Hindlimb muscle (tissue), 1 donor: ENCODE measurements at places on chromosomes 13 and 19. TPM values are rescaled to one million over a fixed set of nuclear protein-coding genes. Genes with fewer than 3 reads are reported as not detected.

SHC2 gene
- polyA plus RNA-seq = 39.7 TPM

RETN gene
- polyA plus RNA-seq = 1.3 TPM

CRB3 gene
- 0.18 TPM for polyA plus RNA-seq

CGB5 gene
- polyA plus RNA-seq = not detected

PRX gene
- polyA plus RNA-seq = 11.7 TPM

SIGLEC10 gene
- polyA plus RNA-seq = 1.7 TPM

LYPD5 gene
- 0.52 TPM for polyA plus RNA-seq

CYP4F3 gene
- 0.08 TPM for polyA plus RNA-seq

PCDH9 gene
- 2.0 TPM for polyA plus RNA-seq

DNA sequence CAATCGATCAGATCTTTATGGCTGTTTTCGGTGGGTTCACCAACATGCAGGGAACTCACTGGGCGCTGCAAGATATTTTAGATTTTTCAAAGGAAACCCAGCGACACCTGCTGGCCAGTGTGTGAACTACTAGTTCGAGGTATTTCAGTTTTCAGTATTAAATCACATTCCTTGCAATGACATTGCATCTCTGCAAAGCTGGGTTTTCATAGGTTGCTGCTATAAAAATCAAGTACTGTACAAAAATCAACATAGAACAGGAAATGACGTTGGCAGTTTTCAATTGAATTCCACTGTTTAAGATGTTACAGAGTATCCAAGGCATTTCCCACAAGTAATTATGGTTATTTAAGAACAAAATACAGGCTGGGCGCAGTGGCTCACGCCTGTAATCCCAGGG lies 17.6 kb downstream of the LIG1 start:
- peak; percentile 53 for DNase-seq

DNA sequence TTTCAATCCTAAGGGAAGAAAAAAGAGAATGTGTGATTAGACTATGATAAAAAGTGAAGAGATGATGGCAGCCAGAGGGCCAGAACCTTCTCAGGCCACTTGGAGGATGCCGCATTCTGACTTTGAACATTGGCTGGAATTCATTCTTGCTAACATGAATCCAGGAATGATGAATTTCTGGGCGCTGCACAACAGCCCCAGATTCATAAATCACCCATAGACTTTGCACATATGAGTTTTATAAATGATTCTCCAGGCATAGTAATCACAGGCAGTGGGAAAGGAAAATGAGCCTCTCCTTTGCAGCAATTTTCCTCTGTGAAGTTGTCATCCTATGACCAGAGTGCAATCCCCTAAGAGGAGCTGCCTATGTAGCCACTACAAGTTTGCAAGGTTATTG lies 555.4 kb downstream of the KCTD12 start:
- DNase-seq = peak; percentile 64

DNA sequence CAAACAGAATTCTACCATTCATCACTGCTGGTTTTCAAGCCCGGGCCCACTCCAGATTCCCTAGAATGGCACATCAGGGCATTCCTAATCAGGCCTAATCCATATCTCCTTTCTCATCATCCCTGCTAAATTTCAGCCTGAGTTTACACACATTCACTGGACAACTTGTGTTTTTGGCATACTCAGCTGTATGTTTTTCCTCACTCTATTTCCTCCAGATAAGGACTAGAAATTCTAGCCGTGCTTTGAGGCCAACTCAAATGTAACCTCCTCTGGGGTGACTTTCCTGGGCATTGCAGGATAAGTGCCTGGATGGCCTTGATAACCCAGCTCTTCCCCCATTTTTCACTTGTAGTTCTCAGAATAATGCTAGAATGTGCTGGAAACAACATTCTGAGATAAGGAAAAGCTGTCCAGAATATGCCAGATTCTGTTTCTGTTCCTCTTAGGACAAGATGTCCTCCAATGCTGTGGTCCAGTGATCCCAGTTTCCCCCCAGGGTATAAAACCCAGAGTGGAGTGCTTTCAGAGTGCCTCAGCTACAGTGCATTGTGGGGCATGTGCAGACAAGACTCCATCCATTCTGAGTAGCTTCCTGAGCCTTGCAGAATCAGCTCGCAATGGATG lies 66.9 kb upstream of the CLDN10 start:
- DNase-seq = no peak

DNA sequence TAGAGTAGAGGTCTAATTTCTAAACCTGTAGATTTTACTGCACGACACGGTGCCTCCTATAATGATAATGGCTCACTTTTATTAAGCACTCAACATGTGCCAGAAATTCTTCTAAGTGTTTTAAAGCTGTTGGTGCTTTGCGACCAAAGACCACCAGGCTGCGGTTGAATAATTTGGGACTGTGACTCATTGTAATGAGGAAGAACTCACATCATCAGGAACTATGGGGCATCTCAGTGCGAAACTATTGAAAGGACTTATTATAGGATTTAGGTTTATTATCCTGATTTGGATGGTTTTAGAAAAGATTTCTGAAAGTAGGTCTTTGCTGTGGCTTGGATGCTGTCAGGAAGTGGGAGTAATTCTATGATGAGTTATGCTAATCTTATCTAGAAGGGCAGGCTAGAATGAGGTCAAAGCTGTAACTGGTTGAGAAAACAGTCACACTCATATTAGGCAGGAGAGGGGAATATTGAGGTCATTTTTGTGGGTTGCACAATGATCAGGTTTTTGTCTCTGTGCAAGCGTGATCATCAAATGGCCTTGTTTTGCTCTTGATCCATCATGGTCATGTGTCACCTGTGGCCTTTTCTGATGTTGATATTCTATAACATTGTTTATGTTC lies 266.8 kb downstream of the PCDH20 start:
- DNase-seq = no peak

DNA sequence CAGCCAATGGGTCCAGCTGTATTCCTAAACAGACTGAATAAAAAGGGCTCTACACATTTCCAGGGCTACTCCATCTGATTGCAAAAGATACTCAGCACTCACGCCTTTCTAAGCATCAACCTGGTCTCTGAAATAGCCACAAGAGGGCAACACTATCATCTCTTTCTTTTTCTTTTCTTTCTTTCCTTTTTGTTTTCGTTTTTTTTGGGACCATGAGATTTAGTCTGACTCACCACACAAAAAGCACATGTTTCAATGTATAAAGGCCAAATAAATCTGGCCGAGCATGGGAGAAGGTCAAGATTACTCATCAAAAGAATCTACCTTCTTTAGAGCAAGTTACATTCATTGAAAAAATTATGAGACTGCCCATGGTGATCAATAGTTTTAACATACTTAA lies 805.6 kb upstream of the ARGLU1 start:
- peak; percentile 13 for DNase-seq

DNA sequence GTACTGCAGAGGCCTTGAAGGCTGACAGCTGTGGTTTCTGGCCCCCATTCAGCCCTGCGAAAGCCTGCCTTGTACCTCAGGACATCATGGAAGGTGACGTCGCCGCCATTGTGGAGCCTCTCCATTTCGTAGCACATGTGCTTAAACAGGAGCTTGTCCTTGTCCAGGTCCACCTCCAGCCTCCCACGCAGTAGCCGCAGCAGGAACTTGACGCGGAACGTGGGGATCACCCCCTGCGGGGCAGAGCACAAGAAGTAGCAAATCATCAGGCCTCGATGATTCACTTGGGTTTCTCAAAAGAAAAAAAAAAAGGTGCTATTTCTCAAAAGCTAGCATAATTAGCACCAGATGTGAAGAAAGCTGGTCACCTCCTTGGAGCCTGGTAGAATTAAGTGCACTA lies 351.0 kb downstream of the NALCN start:
- DNase-seq = no peak

GRCh38 chr19:41701401-41702075 lies 6.9 kb upstream of the CEACAM5 start:
- DNase-seq = no peak

DNA sequence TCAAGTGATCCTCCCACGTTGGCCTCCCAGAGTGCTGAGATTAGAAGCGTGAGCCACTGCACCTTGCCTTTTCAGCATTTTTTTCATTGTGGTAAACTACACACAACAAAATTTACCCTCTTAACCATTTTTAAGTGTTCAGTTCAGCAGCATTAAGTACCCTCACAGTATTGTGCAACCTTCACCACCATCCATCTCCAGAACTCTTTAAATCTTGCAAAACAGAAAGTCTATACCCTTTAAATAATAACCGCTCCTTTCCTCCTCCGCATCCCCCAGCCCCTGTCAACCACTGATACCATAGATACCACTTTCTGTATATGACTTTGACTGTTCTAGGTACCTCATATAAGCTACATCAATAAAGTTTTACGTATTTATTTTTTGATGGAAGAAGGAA lies 20.8 kb upstream of the CASP14 start:
- DNase-seq = no peak

DNA sequence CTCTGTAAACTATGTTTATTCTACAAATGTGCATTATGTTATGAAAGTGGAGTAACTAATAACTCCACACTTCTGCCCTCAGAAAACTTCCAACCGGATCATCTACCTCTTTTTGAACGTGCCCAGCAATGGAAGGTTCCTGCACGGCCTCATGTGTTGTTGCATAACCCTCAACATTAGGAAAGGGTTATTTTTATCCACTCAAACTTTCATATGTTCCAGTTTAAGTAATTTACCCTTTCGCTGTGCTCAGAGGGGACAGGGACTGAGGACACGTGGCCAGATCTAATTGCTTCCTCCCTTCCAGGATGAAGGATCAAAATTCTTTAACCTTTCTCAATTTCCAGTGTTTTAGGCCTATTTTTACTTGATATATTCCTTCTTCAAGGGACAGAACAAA lies 29.6 kb downstream of the IRS2 start:
- no peak for DNase-seq

GRCh38 chr13:85080691-85081090 lies 718.5 kb downstream of the SLITRK6 start:
- no peak for DNase-seq

- DNase-seq = no peak
These were observed 114.3 kb upstream of the SERP2 start for GRCh38 chr13:44259045-44260027.

DNA sequence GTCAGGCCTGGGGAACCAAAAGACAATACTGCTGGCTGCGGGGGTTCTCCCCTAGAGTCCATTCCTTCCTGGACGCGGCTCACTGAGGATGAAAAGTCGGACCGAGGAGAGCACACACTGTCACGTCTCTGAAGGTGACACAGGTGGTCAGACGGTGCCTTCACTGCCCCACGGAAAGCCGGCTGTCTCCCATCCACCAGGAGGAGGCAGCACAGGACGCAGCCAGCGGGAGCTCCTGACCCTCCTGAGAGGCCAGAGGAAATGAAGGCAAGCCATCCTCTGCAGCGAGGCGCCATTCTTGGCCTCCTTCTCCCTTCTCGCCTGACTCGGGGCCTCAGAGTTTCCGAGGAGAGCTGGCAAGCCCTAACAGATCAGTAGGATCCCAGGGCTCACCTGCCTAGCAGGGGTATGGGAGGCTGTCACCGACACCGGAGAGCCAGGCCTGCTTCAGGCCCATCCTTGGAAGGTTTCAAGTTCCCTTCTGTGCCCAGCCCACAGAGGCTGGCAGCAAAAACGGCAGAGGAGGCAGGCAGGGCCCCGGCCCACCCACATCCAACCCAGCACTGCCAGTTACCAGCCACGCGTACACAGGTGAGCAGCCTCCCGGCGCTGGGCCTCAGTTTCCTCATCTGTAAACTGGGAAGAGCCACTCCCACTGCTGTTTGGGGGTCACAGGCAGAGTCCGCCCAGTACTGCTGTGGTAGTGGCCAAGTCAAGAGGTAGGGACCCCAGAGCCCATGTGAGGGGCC lies 4.5 kb downstream of the REXO1 start:
- DNase-seq = no peak

DNA sequence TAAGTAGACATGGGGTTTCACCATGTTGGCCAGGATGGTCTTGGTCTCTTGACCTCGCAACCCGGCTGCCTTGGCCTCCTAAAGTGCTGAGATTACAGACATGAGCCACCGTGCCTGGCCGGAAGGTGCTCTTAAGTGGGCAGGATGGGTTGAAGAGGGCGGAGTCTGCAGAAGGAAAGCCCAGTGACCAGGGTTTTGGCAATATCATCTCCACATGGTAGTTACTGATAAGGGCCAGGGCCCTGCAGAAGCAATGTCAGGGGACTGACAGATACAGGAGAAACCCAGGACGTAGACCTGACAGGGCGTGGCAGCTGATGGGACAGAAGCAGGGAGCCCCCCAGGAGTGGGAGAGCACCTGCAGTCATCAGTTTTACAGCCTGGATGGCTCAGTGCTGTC lies 45.7 kb upstream of the RNF113B start:
- no peak for DNase-seq

GRCh38 chr13:67277581-67277980 lies 47.4 kb upstream of the PCDH9 start:
- no peak for DNase-seq

DNA sequence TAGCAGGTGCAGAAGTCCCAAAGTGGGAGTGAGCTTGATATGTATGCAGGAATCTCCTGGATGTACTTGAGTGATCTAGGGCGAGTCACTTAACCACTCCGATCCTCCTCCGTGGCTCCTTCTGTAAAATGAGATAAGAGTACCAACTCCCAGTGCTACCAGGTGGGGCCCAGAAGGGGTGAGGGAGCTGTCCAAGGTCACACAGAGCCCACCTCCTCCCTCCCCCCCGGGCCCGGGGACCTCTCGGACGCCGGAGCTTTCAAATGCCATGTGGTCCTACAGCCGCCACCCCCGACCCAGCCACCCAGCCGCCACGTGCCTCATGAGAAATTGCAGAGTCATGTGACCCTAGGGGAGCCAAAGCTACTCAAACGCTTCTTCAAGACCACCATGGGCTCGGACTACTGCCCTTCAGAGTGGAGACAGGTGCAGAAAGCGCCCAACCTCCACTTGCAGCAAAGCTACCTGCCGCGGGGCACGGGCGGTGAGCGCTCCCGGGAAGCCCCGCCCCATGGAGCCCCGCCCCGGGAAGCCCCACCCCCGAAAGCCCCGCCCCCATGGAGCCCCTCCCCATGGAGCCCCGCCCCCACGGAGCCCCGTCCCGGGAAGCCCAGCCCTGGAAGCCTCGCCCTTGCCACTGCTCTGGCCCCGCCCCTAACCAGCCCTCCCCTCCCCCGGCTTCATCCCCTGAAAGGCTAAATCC lies 10.1 kb upstream of the ZNF358 start:
- DNase-seq = no peak

GRCh38 chr19:51824281-51825005 lies 29.5 kb downstream of the FPR3 start:
- no peak for DNase-seq

DNA sequence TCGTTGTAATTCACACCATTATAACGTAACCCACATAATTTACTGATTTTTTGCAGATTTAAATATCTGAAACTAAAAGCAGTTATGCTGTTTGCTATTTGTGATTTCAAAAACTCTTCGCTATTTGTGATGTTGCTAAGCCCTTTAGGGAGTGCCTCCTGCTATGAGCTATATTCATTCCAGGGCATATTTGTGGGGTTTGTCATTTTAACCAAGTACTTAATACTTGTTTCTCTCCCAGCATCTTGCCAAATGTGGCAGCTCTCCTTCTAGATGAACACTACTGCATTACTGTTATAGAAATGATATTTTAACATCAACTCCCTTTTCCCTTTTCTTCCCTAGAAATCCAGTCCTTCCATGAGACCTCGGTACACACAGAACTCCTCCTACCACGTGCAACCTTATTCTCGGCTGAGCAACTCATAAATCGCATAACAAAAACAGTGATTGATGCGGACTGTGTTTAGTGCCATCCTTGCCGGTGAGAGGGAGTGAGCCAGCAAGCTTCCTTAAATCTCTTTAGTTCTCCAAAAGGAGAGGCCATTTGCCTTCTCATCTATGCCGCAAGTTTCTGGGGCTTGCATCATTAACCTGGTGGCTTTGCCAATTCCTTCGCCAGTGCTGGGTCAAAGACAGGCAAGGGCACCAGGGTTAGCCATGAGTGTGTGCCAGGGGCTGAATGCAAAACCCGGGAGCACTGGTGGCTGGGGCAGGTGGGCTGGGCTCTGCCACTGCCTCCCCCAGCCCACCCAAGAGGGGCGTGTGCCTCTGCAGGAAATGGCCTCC lies 33.4 kb downstream of the RFX2 start:
- no peak for DNase-seq
